ENCODE measurements at places on chromosomes 5 and 9.
A peak's percentile ranks its signal among the peaks of the same experiment; 100 is the strongest.

DNA sequence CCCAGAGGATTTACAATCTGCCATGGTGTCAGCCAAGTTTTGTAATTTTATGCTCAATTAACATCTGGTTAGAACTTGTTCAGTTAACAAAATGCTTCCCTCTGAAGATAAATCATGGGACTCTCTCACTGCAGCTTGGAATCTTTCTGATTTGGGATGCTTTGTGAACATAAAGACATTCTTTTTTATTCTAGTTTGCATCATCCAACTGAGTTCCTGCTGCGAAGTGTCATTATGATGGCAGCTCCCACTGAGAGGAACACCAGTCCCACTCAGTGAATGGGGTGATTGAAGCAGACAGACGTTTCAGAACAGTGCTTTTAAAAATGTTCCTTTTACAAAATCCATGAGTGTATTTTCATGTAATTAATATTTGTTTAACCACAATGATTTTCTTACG is 863.8 kb downstream of the TLE4 start:
- DNase-seq = no peak

GRCh38 chr9:109297899-109298298 is 23.0 kb downstream of the EPB41L4B start:
- peak; percentile 71 for DNase-seq

- no peak for DNase-seq
Observed at GRCh38 chr5:65332591-65332990, 149.1 kb downstream of the ADAMTS6 start.

DNA sequence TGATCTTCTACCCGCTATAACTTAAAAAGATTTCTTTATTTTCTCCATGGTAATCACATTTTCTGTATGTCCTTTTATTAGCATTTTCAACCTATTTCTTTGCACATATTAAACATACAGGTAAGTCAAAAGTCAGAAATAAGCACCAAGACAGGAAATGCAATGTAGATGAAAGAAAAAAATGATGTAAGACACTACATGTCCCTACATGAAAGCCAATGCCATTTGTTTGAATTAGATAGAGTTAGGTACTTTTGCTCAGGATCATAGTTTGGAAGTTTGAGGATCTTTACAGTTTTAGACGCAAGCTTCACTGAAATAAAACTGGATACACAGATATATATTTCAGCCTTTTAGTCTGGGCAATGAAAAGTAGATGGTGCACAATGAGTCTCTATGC is 453.1 kb upstream of the MEF2C start:
- no peak for DNase-seq

DNA sequence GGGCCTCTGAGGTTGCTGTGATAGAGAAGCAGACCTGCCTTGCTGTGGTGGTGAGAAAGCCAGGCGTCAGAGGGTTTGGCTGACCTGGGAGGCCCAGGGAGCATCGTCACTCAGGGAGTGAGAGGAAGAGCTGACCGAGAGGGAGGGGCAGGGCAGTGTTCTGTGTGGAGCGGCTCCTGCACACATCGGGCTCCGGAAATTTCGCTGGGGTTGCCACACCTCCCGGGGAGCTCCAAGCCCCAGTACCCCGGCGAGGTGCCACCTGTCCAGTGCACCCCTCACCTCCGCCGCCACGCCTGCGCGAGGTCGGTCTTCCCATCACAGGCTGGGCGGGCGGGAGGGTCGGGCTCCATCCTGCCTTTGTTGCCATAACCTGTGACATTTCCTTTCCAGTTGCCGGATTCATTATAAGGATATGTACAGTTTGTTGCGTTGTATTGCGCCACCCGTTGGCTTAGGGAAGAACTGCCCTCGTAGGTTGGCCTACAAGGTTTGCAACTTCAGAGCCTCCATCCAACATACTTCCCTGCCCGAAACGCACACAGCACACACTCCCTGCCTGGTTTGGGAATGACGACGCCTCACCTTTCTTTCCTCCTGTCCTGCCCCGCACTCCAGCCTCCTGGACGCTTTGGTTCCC is 223.2 kb downstream of the CACNA1B start:
- no peak for DNase-seq

GRCh38 chr9:20216438-20216837 is 405.9 kb downstream of the MLLT3 start:
- no peak for DNase-seq

DNA sequence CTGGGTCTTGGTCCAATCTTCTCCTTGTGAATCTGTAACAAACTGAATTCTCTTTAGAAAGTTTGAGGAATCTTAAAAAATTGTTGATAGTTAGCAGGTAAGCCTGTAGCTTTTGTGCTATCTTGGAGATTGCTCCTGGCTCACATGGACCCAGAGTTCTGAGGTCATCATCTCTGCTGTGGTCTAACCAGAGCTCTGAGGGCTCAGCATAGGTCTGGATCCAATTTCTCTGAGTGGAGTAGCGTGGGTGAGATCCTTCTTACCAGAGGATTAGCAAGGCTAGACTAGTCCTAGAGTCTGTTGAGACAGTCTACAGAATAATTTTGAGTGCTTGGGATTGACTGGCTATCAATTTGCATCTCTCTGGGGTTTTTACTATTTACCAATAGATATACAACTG is 60.5 kb upstream of the IL6ST start:
- no peak for DNase-seq

DNA sequence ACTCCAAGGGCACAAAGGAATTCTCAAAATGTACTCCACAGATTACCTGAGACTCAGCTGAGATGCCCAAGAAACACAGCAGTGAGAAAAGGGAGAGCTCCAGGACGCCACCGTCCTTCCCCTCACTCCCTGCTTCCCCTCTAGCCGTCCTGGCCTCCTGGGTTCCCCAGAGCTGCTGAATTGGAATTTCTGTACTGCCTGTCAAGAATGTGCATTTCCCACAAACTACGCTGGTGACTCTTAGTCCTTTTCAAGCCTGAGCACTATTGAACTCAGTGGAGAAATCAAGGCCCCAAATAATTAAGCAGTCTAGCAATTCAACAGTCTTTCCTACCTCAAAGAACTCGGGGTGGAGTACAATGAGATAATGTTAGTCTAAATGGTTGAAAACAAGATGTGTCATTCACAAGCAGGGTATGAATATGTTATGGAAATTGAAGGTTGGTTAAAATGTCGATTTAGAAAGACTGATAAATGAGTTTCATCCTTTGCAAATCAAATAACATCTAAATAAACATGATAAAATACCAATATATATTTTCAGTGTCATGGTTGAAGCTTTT is 153.2 kb downstream of the MED27 start:
- no peak for DNase-seq

GRCh38 chr9:84490842-84491325 is 150.3 kb upstream of the SLC28A3 start:
- DNase-seq = no peak

GRCh38 chr9:31445960-31446359 is 938.5 kb upstream of the ACO1 start:
- DNase-seq = no peak

- no peak for DNase-seq
Observed at GRCh38 chr9:91586282-91586681, 162.7 kb upstream of the NFIL3 start.

GRCh38 chr9:100058699-100059579 is 39.9 kb downstream of the ERP44 start:
- DNase-seq = no peak

- DNase-seq = no peak
Observed at GRCh38 chr5:1665803-1666202, 133.8 kb downstream of the MRPL36 start.

DNA sequence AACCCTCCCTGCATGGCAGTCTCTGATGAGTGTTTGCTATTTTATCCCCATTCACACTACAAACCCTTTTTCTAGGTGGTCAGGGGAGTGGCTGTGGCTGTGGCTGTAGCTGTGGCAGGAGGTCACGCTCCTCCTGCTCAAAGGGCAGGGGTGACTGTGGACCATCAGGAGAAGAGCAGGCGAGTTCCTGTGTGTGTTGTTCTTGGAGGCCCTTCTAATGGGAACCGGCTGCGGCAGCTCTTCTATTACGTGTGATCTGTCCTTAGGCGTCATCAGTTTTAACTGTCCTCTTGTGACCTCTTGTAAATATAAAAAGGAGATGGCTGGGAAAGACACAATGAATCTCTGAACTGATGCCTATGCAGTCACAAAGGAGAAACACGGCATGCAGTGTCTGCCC is 65.1 kb downstream of the ANKH start:
- DNase-seq = no peak

DNA sequence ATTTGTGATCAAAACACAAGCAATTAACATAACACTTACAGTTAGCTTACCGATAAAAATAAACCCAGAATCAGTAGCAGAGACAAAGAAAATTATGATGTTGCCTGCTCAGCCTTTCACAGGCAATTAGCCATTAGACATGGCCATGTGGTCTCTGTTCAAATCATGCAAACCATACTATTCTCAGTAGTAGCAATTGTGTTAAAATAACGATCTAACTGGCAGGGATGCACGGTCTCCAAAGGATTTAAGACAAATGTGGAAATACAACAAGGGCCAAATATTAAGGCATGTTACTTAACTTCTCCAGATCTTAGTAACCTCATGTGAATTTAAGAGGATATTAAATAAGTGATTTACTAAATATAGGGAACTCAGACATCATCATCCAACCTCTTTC is 59.5 kb downstream of the PTBP3 start:
- DNase-seq = no peak

- DNase-seq = peak; percentile 97
Observed at GRCh38 chr5:138753794-138754698, 821 bp downstream of the CTNNA1 start.

DNA sequence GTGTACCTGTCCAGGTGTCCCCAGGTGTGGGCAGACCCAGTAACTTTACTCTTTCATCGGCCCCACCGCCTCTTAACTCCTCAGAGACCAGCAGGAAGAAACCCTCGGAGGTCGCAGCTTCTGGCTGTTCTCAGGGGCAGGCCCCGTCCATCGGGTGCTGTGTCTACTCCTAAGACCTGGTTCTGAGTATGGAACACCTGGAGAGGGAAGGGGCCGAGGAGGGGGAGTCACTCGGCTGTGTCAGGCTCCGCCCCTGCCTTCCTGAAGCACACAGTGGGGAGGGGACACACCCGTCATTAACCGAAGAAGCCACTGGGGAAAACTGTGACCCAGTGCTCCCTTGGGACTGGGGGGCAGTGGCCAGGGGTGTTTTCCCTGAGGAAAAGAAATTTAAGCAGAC is 22.3 kb downstream of the NTNG2 start:
- no peak for DNase-seq

DNA sequence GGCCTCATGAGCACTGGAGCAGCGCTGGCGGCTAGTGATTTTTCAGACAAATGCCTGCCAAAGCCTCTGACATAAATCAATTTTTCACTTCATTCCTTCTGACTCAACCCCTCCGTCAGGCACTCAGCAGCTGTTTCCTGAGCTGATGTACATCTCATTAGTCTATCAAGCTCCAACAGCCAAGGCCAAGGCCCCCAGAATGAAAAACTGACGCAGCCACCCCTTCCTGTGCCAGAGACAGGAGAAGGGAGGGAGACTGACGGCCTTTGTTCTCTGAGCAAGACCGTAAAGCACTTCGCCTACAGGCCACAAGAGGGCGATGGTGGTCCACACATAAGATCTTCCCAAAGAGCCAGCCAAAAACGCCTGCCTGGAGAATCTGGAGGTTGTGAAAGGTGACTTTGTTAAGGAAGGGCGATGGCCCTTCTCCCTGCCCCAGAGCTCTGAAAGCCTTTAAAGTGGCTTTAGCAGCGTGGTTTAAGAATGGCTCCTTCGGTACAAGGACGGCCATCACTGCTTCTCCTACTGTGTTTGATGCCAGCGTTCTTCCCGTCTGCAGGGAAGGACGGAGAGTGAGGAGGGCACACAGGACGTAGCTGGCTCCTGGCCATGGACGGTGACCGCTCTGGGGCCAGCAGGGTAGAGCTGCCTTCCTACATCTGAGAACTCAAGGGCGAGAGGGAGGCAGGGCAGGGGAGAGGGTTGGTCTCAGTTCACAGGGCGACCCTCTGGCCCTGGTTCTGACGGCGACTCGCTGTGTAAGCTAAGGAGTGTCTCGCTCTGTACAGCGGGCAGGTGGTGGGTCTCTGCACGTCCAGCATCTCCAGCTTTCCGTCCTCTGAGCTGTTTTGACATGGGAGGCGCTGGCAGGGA is 37.0 kb downstream of the ALG2 start:
- DNase-seq = peak; percentile 72

- DNase-seq = no peak
Observed at GRCh38 chr5:142191776-142192175, 83.2 kb downstream of the NDFIP1 start.

- no peak for DNase-seq
Observed at GRCh38 chr5:128341056-128341455, 197.0 kb downstream of the FBN2 start.

GRCh38 chr9:1879501-1879900 is 135.6 kb upstream of the SMARCA2 start:
- no peak for DNase-seq

DNA sequence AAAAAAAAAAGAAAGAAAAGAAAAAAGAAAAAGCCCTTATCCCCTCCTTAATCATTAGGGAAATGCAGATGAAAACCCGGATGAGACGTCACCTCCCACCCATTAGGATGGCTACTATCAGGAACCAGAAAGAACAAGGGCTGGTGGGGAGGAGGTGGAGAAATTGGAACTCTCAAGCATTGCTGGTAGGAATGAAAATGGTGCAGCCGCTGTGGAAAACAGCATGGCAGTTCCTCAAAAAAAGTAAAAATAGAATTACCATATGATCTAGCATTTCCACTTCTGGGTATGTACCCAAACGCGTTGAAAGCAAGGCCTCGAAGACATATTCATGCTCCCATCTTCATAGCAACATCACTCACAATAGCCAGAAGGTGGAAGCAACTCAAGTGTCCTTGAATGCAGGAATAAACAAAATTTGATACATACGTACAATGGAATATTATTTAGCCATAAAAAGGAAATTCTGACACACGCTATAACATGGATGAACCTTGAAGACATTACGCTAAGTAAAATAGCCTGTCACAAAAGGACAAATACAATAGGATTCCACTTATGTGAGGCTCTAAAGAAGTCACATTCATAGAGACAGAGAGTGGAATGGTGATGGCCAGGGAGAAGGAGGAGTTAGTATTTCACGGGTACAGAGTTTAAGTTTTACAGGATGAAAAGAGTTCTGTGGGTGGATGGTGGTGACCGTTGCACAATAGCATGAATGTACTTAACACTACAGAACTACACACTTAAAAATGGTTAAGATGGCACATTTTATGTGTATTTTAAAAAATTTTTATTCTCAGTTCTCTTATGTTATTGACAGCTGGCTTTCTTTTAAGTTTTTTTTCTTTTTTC is 166.8 kb upstream of the IER5L start:
- no peak for DNase-seq

- no peak for DNase-seq
Observed at GRCh38 chr5:10728679-10729078, 32.4 kb downstream of the DAP start.

Data from LoVo (cell line).